Esophagus muscularis mucosa (tissue), 4 donors: ENCODE measurements at places on chromosomes 1 and 21. TPM values are rescaled to one million over a fixed set of nuclear protein-coding genes. Genes with fewer than 3 reads are reported as not detected.

GRCh38 chr1:151984313-151984956 lies 9.2 kb downstream of the S100A10 start:
- no peak for DNase-seq

DNA sequence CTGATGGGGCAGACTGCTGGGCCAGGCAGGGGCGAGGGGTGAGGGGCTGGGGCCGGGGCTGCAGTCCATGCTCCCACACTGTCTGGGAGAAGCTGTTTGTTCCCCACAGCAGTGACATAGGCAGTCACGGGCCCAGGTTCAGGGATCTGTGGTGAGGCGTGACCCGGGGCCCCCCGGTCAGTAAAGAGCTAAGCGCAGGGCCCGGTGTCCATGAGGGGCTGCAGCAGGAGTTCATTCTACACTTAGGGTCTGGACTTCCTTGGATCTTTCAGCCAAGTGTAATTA lies 4.4 kb downstream of the PEX10 start:
- DNase-seq = no peak

- DNase-seq = no peak
Observed at GRCh38 chr1:16137890-16138467, 17.9 kb downstream of the EPHA2 start.

DNA sequence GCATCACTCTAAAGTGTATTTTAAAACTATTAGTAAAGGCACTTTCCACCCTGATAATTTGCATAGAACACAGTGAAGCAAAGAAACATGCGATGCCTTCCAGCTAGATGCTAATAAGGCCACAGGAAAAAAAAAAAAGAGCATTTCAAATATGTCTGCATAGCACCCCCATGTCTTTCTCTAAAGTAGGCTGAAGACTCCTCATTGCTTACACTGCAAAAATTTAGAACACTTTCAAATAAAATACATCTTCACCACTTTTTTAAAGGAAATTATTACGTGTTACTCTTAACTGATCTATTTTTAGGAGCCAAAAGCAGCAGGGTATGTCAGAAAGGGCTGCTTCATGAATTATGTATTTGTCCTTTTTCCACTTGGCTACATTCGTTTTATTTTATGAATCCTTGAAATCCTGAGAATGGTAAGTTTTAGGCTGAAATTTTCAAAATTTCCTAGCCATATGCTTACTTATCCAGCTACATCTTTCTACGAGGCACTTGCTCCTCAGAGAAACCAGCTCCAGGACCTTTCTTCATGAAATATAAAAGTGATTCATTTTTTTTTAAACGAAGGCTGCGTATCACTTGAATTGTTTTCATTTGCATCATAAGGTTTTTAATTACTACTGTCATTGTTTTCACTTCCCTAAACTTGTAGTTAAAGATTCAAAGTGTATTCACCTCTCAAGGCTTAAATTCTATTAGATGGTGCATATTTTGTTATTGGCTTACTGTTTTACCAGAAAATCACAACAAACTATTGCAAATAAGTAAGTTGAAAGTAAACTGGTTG lies 513.0 kb downstream of the PTPRC start:
- no peak for DNase-seq

IL12RB2 gene
- total RNA-seq = 0.29 TPM

DNA sequence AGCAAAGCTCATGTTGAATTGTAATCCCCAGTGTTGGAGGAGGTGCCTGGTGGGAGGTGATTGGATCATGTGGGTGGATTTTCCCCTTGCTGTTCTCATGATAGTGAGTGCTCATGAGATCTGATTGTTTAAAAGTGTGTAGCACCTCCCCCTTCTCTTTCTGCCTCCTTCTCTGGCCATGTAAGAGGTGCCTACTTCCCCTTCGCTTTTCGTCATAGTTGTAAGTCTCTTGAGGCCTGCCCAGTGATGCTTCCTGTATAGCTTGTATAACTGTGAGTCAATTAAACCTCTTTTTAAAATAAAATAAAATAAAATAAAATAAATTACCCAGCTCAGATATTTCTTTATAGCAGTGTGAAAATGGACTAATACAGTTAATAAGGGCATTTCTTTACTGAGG lies 1025.7 kb downstream of the PLA2G4A start:
- DNase-seq = no peak

CHAF1B gene
- total RNA-seq = 0.83 TPM

DNA sequence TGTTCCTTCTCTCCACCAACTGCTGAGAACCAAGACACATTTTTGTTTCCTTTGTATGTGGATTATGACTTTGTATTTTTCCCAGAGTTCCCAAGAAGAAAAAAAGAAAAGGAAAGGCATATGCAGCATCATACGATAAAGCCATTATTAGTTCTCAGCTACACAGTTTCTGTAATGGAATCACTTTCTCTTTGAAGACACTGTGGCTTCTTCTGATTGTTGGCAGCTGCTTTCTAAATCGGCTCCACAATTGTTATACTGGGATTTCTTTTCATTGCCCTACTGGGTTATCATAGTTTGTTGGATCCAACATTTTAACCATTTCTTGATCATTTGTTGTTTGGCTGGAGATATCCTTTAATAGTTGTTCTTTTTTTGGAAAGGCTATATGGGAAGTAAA lies 89.5 kb upstream of the HIVEP3 start:
- DNase-seq = no peak
